RCC 7860 (cell line): ENCODE measurements at places on chromosomes 4 and X.
A peak's percentile ranks its signal among the peaks of the same experiment; 100 is the strongest.

- DNase-seq, result no peak
Measured at GRCh38 chr4:880684-881405, 51.3 kb downstream of the GAK start.

GRCh38 chr4:184143770-184144564, 73.7 kb downstream of the ENPP6 start:
- DNase-seq, result no peak

DNA sequence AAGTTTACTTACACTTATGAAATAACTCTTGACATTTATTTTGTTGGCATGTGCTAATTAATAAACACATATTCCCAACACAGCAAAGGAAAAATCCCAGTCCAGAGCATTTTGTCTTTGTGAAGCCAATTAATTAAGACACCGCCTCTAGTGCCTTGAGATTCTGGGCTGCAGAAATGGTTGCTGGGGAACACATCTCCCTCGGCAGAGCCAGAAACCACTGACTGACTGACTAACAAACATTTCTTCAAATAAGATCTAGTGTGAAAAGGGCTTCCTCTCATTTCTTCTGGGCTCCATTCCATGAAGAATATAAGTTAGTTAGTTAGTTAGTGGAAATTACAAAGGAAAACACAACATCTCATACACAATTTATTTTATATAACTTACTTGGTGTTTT, 28.4 kb upstream of the NAP1L5 start:
- DNase-seq, result no peak

DNA sequence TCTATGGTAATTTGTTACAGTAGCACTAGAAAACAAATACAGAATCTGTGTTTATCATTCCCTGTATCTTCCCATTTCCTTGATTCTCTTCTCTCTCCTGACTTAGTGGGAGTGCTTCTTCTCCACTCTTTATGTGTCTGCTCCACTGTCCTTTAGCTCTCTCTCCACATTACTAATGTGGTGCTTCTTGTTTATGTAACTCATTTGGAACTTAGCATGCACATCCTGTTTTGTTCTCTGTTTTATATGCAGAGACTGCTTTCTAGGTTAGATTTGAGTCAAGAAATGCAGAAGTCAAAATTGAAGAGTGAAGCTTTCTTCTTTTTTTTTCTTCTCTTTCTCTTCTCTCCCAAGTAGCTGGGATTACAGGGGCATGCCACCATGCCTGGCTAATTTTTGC, 25.9 kb downstream of the ADH1A start:
- DNase-seq, result no peak

DNA sequence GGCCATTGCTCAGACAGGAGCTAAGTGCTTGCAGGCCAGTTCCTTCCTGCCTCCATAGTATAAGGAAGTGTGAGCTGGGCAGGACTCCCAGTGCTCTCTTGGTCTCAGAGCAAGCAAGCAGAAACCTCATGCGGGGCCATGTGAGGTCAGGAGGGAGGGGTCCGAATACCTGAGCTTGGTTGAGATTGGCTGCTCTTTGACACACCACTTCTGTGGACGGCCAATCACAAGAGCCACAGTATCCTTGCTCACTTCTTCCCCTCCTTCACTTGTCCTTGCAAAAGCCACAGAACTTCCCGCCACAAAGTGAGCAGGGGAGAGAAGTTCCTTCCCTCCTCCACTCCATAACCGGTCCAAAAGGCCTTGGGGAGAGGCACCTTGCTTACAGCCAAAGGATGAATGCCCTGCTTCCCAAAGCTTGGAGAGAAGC, 56.7 kb downstream of the PRPS1 start:
- peak; percentile 81 for DNase-seq

GRCh38 chr4:189815404-189816192, 125.1 kb upstream of the FRG1 start:
- no peak for DNase-seq

GRCh38 chr4:87975466-87975865, at the start of gene SPP1:
Gene SPP1, plus strand, starts transcription at chr4:87975714. Its CDS starts 1,182 bp downstream, at chr4:87976896.
- DNase-seq, result peak; percentile 89

DNA sequence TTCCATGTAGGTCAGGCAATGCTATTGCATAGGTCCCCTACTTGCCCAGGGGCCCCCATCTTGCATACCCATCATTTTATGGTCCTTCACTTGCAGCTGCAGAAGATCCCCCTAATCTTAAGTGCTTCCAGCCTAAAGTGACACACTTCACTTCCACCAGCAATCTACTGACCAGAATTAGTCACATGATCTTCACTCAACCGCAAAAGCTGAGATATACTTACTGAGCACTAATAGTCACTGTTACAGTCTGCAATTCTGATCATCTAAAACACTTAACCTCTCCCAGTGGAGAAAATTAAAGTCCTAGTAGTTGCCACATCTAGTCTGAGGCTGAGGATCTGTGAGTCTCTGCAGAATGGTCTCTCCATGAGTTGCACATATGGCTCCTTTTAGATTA, 82.1 kb downstream of the AREG start:
- DNase-seq, result peak; percentile 58

GRCh38 chrX:124098089-124098488, 136.6 kb downstream of the STAG2 start:
- DNase-seq, result peak; percentile 19

DNA sequence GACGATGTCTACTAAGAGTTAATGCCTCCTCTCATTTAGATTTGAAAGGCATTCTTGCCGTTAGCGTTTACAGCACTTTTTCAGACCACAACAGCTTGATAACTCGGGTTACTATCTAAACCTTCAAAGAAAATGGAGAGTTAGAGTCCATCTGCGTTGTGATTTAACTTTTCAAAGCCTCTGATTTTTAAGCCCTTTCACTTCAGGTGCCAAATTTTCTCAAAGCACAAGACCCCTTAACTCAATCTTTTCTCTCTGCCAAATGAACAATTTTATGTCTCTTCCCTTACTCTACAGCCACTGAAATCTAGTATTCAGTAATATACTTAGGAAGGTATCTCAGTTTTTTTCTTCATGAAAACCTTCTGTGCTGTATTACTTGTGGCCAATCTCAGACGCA, 310.5 kb downstream of the TENM3 start:
- DNase-seq, result no peak

GRCh38 chr4:151355155-151355554, 29.8 kb upstream of the SH3D19 start:
- DNase-seq, result no peak

GRCh38 chr4:158163941-158164767, 8.7 kb downstream of the GASK1B start:
- no peak for DNase-seq

GRCh38 chr4:122914292-122914904, 8.0 kb downstream of the NUDT6 start:
- DNase-seq, result peak; percentile 48

DNA sequence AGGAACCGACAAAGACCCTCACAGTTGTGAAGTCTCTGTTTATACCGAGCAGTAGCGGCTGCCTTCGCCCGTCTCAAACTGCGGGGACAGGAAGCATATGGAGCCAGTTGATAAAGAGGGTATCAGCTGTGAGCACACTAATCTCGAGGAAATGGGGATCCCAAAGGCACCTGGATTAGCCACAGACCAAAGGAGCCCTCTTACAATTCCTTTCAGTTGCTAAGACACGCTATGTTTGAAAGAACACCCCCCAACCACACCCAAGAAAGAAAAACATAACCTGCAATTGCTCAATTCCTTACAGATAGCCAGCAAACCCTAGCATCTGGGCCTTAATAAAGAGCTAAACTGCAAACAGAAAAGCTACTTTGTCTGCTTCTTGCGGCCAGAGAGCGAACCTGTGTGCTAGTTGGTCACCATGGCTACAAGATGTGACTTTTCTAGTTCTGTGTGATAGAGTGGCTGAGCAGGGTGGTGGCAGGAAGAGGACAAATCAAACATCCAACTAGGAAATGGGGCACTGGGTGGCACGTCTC, 23.3 kb upstream of the CHRNA9 start:
- DNase-seq, result no peak

- no peak for DNase-seq
Measured at GRCh38 chr4:82886147-82886942, 4.6 kb downstream of the SEC31A start.

- peak; percentile 95 for DNase-seq
Measured at GRCh38 chrX:112636951-112637581, 42.7 kb downstream of the LHFPL1 start.

- DNase-seq, result no peak
Measured at GRCh38 chr4:5365071-5366008, 314.1 kb downstream of the STK32B start.

DNA sequence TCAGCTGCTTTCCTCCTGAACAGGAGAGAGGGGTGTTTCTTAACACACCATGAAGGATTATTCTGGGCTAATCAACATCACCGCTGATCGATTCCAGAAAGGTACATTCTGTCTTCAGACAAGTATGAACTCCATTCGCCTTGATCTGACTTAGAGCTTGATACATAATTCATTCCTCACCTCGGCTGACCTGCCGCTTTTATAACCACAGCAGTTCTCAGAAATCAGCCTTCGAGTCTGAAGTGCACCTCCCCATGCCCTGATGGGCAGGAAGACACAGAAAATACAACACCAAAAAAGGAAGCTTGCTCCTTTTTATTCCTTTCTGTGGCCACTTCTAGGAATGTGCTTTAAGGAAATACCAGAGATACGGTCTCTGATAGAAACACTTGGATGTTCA, 85.7 kb downstream of the JAKMIP1 start:
- DNase-seq, result no peak

DNA sequence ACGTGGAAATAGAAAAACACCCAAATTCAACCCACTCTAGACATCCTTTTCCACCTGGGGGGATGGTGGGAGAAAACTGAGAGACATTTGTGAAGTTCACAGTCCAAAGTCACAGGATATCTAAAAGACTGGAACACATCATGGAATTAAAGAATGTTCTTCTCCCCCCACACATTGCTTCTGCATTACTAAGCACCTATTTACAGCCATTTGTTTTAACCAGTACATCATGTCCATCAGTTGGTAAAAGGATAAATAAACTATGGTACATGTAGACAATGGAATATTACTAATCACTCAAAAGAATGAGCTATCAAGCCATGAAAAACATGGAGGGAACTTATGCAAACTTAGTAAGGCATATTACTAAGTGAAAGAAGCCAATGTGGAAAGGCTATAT, 185.5 kb upstream of the ANXA10 start:
- DNase-seq, result no peak

GRCh38 chr4:158965226-158965625, 137.7 kb upstream of the RAPGEF2 start:
- DNase-seq, result no peak

DNA sequence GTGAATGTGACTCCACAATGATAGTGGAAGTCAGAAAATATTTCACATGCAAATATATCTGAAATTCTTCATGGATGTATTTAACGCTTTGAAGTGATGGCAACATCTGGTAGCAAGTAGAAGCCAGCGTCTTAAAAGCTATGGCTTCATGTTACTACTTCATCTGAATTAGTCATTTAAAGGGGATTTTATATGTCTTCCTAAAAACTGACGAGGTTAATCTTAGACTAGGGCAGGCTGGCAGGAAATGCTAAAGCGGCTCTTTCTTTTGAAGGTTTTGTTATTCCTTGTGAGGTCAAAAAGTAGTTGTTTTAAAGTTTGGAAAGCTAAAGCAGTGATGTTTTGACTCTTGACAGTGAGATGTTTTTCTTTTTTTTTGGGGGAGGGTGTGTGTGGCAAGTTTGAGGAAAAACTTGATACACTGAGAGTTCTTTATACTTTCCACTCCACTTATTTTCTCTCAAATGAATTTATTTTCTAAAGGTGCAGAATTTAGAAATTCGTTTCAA, 22.6 kb downstream of the PLS3 start:
- DNase-seq, result peak; percentile 11

DNA sequence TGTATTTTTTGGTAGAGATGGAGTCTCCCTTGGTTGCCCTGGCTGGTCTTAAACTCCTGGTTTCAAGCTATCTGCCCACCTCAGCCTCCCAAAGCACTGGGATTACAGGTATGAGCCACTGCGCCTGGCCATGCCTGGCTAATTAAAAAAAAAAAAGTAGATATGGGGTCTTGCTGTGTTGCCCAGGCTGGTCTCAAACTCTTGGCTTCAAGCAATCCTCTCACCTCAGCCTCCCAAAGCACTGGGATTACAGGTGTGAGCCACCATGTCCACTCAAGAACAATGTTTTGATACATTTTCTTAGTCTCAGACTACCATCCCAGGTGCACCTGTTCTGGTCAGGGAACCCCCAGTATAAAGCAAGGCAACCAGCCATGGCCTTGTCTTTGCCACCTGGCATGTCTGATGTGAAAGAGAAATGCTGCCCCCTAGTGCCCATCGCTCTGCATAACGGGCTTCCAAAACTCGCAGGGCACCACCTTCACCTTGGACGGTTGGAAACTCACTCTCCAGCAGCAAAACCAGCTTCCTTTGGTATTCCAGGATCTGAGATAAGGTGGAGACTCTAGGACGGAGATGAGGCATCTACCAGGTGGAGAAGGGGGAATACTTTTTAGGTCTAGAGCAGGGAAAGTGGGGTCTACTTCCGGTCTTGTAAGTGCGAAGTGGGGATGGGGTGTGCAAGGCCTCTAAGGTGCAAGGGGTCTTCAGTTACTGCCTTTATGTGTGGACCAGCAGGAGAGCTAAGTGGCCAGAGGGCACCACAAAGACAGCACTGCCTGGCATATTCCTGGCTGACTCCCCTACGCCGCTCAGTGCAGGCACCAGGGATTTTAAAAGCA, 47.7 kb upstream of the AFAP1 start:
- peak; percentile 42 for DNase-seq

- DNase-seq, result no peak
Measured at GRCh38 chr4:57154191-57154590, 44.0 kb upstream of the IGFBP7 start.

DNA sequence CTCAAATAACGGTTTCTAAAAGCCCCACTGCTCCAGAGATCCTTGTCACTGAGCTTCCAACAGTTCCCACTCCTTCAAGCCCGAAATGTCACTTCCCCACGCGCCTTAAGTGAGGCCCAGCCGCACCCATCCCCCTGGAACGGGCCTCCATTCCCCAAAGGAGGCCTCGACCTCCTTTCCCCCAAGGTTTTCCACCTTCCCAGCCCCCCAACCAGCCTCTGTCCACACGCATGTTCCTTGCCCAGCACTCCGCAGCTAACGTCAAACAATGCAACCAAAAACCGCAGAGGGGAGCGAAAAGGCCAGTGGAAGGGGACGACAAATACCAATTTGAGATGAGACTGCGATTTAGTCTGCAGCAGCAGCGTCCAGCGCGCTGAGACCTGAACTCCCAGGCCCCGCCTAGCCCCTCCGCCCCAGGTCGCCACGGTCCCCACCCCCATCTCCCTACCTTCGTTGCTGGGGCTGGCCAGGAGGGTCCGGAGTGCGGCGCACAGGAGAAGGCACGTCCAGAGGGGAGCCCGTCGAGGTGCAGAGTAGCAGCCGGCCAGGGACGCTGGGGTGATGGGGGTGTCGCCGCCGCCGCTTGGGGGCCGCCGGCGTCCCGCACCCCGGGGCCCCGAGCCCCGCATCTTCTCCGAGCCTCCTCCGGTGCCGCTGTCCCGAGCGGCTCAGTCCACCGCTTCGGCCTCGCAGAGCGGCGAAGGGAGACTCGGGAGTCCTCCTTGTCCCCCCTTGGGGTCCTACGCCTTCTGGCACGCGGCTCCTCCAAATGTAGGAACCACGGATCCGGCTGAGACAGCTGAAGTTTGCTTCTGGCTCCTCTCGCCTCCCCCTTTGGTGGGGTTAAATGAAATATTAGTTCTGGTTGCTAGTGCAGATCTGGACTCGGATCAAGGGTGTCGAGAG, 924 bp downstream of the EPHA5 start:
- no peak for DNase-seq
